Smooth muscle cell of the brain vasculature (primary cell): ENCODE measurements at places on chromosomes 2 and 18.
A peak's percentile ranks its signal among the peaks of the same experiment; 100 is the strongest.

DNA sequence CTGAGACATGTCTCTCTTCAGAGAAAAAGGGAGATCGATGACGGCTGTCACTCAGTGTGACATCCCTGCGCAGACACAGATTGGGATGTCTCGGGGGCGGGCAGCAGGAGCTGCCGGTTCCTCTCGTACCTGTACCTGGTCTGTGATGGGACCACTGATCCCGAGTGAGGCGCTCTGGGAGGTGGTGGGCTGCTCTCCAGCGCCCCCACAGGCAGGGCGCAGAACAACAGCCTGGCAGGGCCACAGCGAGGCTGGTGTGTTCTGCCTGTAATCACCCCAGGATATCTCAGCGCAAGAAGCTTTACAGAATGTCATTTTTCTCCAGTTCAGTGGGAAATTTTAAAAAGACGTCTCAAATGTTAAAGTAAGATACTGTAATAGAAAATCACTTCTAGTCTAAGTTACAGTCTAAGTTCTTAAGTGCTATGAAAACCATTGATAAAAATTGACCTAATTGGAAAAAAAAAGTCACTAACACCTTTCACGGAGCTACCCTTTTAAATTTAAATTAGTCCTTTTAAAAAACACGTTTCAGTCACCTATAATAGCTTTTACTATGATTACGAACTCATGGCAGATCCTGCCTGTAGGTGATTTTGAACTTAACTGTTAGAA, 189.8 kb downstream of the SNTG2 start:
- DNase-seq, result no peak

DNA sequence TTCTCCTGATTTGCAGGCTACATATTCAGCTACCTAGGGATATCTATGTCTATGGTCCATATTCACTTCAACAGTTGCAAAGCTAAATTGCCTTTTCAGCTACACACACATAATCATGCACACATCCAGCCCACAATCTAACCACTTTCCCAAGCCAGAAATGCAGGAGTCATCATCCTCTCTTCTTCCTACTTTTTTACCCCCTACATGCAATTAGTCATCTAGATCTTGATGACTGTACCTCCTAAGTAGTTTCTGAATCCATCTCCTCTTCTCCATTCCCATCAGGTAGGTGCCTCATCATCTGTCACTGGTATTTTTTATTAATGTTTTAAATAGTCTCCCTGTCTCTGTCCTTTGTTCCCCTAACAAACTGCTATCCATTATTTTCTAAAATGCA, 23.7 kb upstream of the SPRED2 start:
- DNase-seq, result no peak

- DNase-seq, result no peak
Observed at GRCh38 chr2:85659324-85659981, 8.5 kb downstream of the SFTPB start.

- no peak for DNase-seq
Observed at GRCh38 chr2:155599834-155600233, 732.7 kb downstream of the NR4A2 start.

DNA sequence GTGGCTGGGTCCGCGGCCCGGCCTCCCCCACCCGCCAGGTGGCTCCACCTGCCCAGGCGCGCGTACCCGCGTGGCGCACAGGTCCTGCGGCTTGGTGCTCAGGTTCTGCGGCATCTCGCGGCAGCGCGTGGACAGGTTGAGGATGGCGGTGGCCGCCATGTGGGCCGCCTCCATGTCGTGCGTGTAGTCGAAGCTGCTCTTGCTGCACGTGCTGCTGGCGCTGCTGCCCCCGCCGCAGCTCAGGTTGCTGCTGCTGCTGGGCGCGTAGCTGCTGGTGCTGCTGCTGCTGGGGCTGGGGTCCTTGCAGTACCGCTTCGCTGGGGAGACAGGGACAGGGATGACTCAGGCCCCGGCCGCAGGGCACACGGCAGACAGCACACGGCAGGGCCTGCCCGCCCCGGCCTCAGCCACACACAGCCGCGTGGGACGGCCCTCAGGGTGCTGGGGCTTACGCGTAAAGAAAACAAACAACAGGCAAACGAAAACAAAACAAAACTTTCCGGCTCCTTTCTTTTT, 147.7 kb upstream of the PXDN start:
- DNase-seq, result no peak

DNA sequence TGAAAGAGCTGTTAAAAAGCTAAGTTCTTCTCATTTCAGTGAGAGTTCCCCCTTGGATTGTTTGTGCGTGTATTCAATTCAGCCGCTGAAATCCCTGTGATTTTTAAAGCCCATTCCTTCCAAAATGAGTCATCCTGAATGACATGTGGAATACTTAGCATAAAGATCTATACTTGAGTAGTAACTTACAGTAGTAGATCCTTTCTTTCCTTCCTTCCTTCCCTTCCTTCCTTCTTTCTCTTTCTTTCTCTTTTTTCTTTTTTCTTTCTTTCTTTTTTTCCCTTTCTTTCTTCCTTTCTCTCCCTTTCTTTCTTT, 18.2 kb upstream of the SOX11 start:
- DNase-seq, result no peak

- DNase-seq, result no peak
Observed at GRCh38 chr2:210262036-210262435, 36.8 kb upstream of the ACADL start.

- no peak for DNase-seq
Observed at GRCh38 chr18:34543945-34544344, 166.2 kb upstream of the DTNA start.

GRCh38 chr2:65465124-65465523, 32.7 kb upstream of the SPRED2 start:
- DNase-seq, result no peak

DNA sequence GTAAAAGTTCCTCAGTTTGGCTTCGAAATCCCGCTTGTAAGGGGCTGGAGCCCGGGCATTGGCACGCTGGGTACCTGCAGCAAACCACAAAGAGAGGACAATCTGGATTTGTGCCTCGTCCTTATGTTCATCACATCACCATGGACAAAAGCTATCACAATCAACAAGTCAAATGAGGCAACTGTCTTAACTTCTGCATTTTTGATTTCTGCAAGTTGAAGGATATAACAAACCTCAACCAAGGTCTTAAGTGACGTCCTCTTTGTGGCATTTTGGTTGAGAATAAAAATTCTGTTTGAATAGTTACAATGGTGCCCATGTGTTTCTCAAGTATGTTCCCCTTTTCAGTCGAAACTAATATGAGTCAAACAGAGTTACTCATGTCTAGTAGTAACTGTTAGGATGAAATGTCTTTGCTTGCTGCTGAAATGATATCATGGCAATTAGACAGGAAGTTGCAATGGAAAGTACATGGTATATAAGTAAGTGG, 70.8 kb upstream of the STK17B start:
- no peak for DNase-seq

DNA sequence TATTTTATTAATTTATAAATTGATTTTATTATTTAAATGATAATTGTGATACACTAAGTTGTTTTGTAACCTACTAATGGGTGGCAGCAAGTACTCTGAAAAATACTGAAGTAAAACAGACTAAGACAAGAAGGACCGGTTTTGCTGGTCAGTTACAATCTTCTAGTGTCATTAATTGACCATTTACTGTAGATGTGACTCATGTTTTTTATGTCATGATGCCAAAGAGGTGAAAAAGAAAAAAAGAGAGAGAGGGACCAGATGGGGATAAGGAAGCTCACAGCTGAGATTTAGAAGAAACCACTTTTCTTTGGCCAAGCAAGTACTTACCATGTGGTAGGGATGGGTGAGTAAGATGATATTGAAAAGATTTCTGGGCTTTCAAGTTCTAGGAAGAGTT, 955.8 kb upstream of the LRRTM1 start:
- no peak for DNase-seq

- DNase-seq, result no peak
Observed at GRCh38 chr2:23600346-23600745, 215.4 kb downstream of the KLHL29 start.

DNA sequence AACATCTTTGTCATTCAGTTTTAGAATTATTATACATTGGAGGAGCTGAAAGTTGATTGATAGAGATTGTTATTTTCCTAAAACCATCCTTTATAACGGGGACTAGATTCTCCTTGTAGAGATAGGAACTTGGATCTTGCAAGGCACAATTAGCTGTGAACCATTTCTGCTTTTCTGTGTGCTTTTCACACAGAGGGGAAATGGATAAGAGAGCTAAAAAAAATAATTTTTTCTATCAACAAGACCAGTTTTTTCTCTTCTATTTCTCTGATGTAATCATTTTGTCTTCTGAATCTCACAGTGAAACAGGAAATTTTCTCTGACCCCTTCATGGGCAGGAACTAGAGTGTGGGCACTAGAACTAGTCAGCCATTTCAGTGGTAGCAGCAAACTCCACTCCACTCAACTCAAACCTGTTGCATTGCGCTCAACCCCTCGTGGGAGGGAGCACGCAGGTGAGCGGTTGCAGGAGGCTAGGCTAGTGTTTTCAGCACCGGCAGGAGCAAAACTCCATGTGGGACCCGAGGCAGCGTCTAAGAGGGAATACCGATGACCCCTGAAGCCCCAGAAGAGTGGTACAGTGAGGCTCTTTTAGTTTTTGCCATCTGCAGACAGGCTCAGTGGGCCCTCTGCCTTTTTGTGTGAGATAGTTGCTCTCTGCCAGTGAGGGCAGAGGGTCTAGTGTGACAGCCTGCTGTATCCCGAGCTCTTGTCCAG, 24.0 kb upstream of the SLC39A10 start:
- no peak for DNase-seq

DNA sequence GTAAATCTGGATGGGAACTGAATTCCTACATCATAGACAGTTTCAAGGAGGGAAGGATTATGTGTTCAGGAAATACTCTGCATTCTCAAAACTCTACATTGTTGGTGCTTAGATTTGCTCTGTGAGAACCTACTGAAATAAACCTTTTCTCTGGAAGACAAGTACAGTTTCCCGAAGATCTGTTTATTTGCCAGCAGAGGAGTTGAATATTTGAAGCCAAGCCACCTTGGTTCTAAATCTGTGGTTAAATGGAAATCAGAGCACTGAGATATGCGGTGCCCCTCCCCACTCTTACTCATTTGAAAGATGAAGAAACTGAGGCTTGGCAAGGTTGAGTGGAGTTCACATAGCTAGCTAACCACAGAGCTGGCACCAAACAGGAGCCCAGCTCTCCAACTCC, 146.3 kb upstream of the CTAGE1 start:
- no peak for DNase-seq

DNA sequence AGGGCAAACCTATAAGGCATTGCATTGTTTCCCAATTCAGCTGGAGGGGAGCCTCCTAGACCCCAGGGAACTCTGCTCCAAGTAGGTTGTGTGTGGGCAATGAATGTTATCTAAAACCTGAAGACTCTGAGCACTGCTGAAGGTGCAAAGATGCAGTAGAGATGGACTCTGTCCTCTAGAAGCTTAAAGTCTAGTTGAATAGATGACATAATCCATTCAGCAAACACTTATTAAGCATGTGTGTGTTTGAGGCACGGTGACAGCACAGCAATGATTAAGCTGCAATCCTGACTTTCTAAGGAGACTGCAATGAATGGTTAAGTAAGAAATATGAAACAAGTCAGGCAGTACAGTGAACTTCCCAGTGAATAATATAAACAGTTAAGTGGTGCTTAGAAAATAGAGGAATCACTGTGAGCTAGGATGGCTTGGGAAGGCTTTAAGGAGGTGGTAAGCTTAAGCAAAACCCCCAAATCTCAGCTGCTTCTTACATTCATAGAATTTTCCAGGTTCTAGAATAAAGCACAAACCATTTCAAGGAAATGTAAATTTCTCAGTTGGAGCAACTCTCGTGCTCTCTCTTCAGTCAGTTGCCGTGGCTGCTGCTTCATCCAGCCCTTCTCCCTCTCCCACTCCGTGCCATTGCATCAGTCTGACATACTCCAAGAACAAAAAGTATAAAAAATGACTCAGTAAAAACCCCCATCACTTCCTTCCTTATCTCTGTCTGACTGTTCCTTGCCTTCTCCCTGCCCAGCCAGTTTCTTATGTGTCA, 19.1 kb downstream of the MXD1 start:
- DNase-seq, result no peak

DNA sequence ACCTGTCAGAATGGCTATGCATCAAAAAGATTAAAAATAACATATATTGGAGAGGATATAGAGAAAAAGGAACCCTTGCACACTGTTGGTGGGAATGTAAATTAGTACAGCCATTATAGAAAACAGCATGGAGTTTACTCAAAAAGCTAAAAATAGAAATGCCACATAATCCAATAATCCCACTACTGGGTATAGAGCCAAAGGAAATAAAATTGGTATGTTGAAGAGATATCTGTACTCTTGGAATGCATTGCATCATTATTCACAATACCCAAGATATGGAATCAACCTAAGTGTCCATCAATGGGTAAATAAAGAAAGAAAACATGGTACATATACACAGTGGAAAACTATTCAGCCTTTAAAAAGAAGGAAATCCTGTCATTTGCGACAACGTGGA, 77.2 kb downstream of the C1D start:
- no peak for DNase-seq

DNA sequence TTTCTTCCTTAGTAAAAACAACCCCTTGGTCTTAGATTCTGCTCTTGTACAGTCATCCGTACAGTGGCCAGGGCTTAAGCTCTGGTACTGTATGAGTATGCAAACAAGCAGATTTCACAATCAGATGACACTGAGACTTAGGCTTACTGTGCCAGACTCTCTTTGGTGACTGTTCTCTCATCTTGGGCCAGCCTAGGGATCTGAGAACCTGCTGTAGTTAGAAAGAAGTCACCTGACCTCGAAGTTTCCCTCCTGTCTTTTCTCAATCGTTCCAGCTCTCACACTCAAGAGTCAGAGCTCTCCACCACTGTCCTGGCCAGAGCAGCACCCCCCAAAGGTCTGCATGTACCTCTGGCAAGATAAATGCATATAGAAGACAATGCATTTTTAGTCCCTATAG, 63.2 kb downstream of the ZEB2 start:
- DNase-seq, result no peak

DNA sequence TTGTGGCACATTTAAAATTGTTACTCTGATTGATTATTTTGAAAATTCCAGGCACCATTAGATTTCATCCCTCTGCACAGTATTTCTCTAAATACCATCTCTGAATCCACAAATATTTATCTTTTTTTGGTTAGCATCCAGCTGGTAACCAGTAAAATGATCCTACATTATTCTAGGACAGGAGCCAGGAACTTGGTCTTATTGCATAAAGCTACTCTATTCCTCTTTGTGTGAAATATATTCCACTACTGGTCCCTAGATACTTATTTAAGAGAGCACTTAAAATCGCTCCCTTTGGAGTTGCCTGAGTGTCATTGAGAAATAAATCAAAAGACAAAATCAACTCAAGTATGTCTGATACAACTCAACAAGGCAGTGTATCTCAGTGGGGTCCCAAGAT, 7.4 kb upstream of the MBOAT2 start:
- DNase-seq, result peak; percentile 62

DNA sequence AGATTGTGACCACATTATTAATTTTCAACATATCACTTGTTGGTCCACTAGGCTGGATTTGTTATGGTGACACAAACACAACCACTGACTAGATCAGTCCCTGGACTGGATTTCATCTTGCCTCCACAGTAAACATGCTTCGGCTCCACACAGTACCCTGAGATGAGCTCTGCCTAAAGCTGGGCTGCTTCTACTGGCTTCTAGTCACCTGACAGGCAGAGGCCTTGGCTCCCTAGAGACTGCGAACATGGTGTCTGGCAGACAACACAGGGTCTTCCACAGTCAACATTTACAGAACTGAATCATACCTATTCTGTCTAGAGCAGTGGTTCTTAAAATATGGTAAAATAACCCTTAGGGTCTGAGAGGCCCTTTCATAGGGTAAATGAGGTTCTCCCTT, 69.2 kb downstream of the RIT2 start:
- DNase-seq, result no peak

GRCh38 chr2:172246649-172247048, 143.9 kb upstream of the DLX2 start:
- no peak for DNase-seq
